ENCODE measurements at places on chromosomes 7 and 10.

DNA sequence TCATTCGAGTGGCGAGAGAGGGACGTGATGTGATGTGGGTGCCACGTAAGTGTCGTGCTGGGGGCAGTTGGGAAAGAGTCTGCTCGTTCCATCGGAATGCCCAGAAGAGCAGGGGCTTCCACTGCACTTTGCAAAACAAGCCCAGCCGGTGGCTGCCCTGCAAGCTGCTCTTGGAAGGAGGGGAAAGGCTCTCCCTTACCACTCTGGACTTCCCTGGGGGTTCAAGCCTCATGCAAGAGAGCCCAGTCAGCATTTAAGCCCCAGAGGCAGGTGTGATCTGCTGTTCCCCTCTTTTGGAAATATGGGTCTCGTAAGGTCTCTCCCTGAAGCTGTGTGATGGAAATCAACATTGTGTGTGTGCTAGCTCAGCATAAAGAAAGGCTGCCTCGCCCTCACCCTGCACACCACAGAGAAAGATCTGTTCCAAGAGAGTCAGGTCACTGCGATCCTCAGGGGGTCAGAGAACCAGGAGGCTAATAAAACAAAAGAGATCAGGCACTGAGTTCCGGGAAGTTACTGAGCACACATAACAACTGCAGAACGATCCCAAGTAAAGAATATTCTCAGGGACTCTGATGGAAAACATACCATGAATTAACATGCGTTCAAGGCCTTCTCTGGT is 212.5 kb downstream of the ADAM12 start:
- no peak for DNase-seq

- DNase-seq = no peak
These were observed 31.5 kb upstream of the LHFPL3 start for GRCh38 chr7:104296900-104297299.

GRCh38 chr10:117723343-117723742 is 180.8 kb downstream of the EMX2 start:
- DNase-seq = no peak

DNA sequence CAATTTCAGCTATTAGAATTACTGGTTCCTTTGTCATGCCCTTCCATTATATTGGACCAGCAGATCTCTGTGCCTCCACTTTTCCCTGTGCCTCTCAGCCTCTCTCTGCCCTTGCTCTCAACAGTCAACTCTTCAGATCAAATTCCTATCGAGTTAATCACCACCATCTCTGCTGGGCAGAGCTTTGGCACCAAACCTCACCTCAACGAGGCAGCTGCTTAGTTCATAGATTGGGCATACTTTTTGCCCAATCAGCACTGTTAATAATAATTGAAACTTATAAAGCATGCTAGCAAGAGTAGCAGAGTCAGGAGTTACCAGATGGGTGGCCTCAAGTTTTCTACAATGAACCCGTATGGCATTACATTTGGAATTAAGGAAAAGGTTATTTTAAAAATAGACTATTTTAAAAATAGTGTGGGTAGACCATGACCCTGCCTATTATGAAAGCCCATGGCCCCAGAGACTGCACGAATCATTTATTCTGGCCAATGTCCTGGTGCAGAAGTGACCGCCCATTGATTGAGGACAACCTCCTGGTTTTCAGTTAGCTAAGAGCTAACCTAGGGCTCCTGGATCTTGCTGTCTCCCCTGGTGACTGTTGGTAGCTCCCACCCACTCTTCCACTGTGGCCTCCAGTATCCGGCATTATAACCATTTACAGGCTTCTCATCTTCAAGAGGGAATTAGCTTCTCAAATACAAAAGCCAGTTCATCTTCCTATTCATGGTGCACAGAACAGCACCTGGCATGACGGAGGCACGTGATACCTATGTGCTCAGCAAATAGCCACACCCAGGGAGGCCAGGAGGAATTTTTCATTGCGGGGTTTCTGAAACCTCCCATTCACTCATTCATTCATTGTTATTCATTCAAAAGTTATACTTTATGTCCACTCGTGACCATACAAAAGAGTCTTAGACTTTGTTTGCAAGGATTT is 265.4 kb downstream of the INHBA start:
- DNase-seq = no peak

DNA sequence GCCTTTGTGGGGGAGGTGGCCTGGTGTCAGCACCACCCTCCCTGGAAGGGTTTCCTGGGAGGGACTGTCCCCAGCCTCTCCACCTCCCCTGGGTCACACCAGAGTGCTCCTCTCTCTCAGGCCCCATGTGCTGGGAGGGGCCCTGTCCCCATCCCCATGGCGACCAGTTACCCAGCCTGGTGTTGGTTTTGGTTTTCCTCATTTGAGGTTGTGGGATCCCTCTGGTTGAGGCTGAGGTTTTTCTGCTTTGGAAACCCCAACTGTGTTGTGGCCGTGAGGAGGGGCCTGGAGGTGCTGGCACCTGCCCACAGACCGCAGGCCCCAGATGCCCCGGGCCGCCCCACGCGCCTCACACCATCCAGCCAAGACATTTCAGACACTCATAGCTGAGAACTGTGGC is 106.3 kb downstream of the GRK5 start:
- DNase-seq = no peak

GRCh38 chr10:110600487-110601101 is 33.1 kb downstream of the SMC3 start:
- no peak for DNase-seq

GRCh38 chr7:131183611-131184119 is 144.0 kb upstream of the MKLN1 start:
- DNase-seq = no peak

GRCh38 chr10:85995791-85996190 is 370.8 kb downstream of the GRID1 start:
- DNase-seq = peak; percentile 5

- no peak for DNase-seq
These were observed 43.0 kb upstream of the OPN4 start for GRCh38 chr10:86611386-86611785.

GRCh38 chr7:129785685-129786514 is 166.9 kb downstream of the UBE2H start:
- DNase-seq = no peak

DNA sequence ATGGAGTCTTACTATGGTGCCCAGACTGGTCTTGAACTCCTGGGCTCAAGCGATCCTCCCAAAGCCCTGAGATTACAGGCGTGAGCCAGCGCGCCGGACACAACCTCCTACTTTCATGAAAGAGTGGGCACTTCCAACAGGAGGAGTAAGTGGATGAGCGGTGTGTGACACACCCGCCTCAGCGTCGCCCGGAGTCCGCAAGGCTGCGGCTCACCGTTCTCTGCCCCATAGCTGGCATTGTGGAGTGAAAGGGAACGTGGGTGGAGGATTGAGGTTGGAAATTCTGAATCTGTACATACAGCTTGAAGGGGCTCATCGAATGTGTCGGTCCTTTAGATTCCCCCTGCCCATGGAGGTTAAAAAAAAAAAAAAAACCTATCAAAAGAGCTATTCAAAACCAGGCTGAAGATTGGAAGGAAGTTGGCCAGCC is 524 bp upstream of the PRXL2A start:
- no peak for DNase-seq

GRCh38 chr10:100736144-100736808 is 9.1 kb upstream of the PAX2 start:
- DNase-seq = no peak

GRCh38 chr10:70978816-70979480 is 90.6 kb upstream of the PCBD1 start:
- no peak for DNase-seq

GRCh38 chr10:47095848-47096612 is 184.8 kb downstream of the PTPN20 start:
- no peak for DNase-seq

GRCh38 chr10:71726580-71727104 is 7.1 kb upstream of the C10orf105 start:
- no peak for DNase-seq

DNA sequence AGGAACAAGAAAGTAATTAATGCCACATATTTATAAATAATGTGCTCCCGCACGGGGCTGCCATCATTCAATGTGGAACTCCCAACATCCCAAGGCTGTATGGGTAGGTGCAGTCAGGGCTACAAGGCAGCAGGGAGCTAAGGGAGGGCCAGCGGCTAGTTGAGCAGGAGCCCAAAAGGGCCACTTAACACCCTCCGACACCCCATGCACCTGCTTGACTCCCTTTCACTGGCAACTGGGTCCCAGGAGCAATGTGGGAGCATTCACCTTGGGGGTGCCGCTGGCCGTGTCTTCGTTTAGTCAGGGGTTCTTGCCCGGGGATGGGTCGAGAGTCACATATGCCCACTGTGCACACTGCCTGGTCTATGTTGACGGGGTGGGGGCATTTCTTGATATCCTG is 27.9 kb downstream of the SCART1 start:
- no peak for DNase-seq

DNA sequence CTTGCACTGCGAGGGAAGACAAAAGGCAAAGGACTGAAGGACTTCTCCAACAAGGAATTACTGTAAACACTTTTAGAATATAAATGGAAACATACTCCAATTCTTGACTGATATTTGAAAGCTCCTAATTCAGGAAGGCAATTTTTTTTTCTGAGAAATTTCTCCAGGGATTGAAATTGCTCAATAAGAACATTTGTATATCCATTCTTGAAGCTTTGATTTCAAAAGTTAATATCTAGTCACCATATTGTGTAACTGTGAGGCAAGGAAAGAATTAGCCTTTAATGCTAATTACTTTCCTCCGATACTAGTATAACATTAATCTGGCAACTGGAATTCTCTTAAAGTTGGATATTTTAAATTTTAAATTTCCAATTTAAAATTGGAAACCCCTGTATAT is 188.4 kb upstream of the COL1A2 start:
- DNase-seq = no peak

GRCh38 chr7:29408841-29409243 is 154.8 kb upstream of the PRR15 start:
- peak; percentile 84 for DNase-seq

DNA sequence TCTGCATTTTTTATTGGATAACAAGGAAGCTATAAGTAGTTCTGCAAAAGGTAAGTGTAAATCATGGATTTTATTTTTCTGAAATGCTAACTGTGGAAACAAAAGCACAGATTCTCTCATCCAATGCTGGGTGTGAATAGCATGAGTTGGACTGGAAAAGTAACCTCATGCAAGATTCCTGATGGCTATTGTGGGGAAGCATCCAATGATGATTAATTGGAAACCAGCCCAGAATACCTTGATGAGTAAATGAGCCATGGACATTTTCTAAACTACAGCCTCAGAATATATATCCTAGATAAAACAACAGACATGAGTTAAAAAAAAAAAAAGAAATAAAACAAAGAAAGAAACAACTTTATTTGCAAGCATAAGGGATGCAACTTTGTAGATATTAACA is 934.6 kb downstream of the CCSER2 start:
- no peak for DNase-seq

DNA sequence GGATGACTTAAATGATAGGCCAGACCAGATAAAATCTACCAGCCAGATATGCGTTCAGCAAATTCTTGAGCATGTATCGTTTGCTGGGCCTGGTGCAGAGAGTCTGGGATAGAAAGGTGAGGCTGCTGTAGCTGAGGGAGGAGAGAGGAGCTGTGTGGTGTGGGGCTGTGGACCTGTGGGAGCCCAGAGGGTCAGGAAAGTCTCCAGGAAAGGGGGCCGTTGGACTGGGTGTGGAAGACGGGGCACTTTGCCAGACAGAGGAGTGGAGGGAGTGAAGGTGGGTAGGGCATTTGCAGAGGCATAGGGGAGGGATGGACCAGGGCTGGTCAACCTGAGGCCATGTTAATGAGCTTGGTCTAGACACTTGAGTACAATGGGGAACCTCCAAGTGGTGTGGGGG is 124.7 kb upstream of the UNC5B start:
- DNase-seq = no peak

DNA sequence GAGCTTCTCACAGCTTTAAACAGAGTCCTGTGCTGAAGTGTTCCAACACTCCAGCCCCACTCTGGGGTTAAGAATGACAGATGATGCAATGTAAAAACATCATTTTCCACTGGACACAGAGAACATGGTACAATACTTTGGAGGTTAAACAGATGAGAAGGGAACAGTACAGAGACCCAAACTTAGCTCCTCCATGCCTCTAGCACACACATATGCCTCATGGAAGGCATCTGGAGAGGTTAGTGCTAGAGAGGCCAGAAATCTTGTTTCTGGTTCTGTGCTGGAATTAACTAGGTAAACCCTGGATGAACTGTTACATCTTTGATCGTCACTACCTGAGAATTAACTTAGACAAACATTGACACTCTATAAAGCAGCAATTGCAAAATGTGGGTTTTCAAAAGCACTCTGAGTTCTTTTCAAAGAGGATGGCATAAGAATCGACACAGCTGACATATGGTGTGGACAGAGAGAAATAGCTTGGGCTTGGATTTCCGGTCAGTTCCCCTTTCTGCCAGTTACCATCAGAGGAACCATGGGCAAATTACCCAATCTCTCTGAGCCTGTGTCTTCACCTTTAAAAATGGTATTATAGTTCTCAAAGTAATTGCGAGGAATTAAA is 81.9 kb downstream of the KCNMA1 start:
- no peak for DNase-seq

Data from NCI-H2107 (cell line).